ENCODE measurements at places on chromosomes 3 and 15.

GRCh38 chr3:9420850-9421549 lies 23.6 kb downstream of the SETD5 start:
- no peak for DNase-seq

GRCh38 chr3:74520895-74521294 lies 93.6 kb downstream of the CNTN3 start:
- no peak for DNase-seq

- no peak for DNase-seq
These were observed 152.9 kb downstream of the ATP10A start for GRCh38 chr15:25710184-25710583.

- DNase-seq: no peak
These were observed 123.5 kb downstream of the RPLP1 start for GRCh38 chr15:69576035-69576526.

GRCh38 chr3:126146034-126146433 lies 34.4 kb downstream of the ALDH1L1 start:
- DNase-seq: no peak

DNA sequence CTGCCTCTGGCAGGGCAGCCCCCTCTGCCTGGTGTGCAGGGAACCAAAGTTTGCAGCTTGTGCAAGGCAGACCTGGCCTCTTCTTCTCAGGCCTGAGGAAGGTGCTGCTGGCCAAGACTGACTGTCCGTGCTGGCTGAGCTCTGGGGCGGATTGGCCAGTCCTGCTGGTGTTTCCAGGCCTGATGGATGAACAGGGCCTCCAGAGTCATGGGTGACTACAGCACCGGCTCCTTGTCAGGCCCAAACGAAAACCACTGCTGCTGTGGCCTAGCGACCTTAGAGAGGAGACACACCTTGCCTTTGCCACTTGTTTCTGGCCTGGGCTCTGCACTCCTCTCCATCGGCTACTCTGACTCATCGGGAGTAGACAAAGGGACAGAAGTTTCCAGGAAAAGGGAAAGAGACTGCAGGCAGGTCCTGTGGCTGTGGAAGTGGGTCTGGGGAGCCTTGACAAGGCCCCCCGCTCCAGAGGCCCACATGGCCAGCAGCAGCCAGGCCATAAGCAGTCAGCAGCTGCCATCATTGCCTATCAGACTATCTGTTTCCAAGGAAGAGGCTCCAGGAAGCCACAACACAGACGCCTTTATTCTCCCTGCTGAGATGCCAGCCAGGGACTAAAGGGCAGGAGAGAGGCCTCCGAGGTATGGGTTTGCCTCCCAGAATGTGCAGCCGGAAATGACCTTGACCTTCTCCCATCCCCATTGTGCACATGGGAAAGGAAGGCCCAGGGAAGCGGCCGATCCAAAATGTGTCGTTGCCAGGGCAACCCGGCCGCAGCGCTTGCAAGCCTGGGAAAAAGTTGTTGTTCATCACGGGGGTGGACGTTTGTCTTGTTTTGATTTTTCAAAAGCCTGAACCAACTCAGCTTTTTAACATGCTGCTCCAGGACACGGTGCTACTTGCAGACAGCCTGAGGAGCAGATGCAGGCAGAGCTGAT lies 160.5 kb downstream of the CHSY1 start:
- no peak for DNase-seq

- no peak for DNase-seq
These were observed 21.1 kb upstream of the COLQ start for GRCh38 chr3:15542614-15543013.

DNA sequence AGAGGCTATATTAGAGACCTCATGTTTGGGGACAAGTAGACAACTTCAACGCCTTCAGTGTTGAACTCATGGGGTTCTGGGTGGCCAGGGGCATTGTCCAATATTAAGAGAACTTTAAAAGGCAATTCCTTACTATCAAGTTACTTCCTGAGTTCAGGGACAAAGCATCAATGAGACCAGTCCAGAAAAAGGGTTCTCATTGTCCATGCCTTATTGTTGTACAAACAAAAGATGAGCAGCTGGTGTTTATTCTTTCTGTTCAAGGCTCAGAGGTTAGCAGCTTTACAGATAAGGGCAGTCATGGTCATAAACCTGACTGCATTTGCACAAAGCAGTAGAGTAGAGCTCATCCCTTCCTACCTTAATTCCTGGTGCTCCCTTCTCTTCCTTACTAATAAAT lies 18.5 kb upstream of the PDHB start:
- DNase-seq: no peak

DNA sequence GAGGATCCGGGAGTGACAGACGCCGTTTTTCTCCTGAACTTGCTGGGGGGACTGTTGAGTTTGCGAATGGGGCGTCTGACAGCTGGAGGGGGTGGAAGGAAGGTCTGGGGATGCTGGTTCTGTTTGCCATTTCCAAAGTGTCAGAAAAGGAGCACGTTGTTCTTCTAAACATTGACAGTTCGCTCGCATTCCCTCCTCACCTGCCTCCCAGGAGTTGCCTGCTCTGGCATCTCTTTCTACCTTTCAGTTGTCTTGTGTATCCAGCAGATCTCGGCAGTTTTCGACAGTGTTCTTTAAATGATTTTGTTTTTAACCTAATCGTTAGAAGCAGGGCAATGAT lies 829 bp downstream of the SELENOT start:
- DNase-seq: no peak

DNA sequence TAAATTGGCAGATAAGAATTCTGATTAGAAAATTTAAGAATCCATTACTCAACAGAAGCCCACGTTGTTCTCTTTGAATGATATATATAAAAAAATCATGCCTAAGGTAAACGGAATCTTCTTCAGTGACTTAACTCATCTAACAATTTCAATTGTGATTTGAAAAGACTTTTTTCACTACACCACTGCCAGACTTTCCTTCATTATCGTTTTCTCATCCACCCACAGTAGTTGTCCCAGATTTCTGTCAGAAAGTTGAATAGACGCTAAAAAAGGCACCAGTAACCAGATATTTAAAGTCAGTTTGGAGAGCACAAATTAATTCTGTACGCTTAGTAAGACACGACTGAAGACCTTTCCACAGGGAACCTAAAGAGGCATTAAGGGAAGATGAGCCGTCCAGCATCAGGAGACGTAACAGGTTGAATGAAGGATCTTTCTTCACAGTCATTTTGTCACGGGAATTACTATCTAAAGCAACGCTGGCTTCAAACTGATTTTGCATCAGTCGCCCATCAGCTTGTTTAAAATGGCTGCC lies 1.3 kb downstream of the HIGD1A start:
- DNase-seq: no peak

GRCh38 chr3:123261666-123262065 lies 59.9 kb downstream of the SEC22A start:
- DNase-seq: no peak

GRCh38 chr3:115632026-115632425 lies 8.7 kb downstream of the GAP43 start:
- no peak for DNase-seq

- no peak for DNase-seq
These were observed 27.3 kb downstream of the WDR49 start for GRCh38 chr3:167626490-167626889.

DNA sequence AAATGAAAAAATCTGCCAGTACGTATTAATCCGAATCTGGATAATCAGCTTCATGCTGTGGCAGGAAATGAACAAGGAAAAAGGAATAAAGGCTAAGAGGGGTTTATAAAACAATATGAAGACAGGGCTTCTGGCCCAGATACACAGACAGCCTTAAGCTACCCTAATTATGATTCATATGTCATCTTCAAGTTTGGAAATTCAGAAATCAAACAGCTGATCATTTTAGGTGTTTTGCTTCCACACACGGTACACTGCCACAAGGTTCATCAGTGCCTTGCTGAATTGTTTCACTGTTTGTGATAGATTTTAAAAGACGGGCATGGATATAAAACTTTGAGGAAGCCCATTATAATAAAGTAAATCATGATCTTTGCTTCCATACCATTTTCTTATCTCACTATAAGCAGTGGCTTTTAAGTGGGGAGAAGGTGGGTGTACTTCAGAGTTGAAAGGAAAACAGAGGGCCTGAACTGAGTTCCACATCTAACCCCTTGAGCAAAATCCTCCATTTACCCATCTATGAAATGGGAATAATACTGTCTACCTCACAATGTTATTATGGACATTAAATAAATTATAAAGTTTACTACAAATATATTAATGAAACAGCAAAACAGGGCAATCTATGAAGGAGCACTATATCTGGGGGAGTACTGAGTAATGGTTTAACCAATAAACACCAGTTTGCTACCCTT lies 15.7 kb downstream of the GTPBP8 start:
- no peak for DNase-seq

GRCh38 chr3:185716436-185717108 lies 108.3 kb downstream of the IGF2BP2 start:
- no peak for DNase-seq

DNA sequence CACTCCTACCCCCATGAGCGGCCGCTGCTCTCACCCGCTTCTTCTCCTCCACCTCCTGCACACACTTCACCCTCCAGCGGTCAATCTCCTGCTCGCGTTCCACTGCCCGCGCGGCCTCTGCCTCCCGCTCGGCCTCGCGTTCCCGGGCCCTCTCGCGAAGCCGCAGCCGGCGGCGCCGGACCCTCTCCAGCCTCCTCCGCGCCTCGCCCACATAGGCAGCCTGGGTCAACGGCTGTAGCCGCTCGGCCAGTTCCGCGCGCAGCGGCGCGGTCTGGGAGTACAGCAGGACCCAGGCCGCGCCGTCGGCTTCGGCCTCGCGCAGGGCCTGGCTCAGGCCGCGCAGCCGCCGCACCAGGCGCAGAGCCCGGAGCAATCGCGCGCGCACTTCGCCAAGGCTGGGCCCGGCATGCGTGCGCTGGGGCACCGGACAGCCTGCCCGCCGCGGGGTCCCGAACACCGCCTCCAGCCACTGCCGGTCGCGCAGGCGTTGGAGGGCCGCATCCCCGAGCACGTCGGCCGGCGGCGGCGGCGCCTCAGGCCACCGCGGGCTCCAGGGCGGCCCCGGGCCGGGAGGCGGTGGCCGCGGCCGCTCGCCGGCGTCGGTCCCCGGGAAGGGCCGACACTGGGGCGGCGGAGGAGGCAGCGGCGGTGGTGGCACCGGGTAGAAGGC lies 595 bp downstream of the PDCD7 start:
- no peak for DNase-seq

- DNase-seq: no peak
These were observed 13.4 kb upstream of the GHSR start for GRCh38 chr3:172461530-172462138.

- DNase-seq: no peak
These were observed 27.1 kb upstream of the OSBPL11 start for GRCh38 chr3:125622381-125622791.

DNA sequence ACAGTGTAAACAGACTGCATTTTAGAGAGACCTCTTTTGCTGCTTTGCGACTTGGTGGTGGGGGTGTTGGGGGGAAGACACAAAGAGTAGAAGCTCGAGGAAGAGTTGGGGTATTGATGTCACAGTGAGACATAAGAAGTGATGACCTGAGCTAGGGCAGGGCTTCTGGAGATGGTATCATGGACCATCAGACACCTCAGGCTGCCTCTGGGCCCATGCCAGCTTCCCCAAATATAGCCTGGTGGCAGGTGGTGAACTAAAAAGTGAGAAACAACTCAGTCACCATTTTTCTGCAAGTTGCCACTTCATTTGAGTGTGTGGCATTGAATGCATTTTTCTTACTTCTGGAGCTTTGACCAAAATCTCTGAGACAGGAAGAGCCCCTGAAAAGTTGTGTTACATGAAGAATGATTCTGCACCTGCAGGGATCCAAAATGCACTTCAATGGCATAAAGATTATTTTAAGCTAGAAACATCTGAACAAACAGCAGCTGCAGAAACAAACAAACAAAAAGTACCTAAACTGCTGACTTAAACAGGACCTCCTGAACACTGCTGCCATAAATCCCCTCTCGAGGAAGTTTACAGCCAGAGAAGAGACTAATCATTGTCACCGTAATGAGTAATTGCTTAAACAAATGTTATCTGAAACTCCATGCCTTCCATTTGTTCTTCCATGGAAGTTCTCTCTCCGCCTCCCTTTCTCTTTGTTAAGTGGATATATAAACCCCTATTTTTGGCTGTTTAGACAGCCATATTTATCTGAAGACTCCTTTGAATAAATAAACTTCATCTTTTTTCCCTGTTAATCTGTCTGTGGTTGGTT lies 15.2 kb upstream of the XIRP1 start:
- no peak for DNase-seq

- DNase-seq: no peak
These were observed 1.5 kb downstream of the ATP1B3 start for GRCh38 chr3:141877911-141878310.

DNA sequence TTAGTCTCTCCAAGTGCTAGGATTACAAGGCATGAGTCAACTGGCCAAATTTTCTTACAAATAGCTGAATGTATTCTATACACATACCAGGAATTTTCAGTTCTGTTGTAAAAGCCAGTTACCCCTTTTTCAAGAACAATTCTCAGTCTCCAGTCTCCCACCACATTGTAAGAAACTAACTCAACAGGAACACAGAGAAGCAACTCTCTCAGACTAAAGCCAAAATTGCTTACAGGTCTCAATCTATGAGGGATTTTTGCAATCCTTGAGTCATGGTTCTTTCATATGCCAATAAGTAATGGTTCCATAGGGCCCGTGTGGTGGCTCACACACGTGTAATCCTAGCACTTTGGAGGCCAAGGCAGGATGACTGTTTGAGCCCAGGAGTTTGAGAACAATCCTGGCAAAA lies 8.5 kb downstream of the IP6K2 start:
- DNase-seq: no peak

- DNase-seq: no peak
These were observed 55.2 kb upstream of the ACAN start for GRCh38 chr15:88748081-88748480.

DNA sequence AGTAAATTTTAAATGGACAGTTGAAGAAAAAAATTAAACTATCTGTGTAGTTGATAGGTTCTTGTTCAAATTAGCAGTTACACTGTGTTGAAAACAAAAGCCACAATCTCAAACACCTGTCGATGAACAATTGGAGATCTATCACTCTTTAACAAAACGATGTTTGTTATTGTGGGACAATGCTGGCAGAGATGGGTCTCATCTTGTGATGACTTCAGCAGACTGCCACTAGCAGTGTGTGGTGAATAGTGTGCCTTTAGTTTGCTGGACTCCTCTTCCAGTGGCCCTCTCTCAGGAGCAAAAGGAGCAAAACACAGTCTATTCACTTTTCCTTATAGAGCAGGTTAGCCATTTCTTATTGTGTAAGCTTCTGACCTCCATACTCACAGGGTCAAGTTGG lies 14.7 kb upstream of the TRIM59 start:
- DNase-seq: no peak

Data from NCI-H1436 treated with DMSO at 0.1 percent for 48 hours (cell line).